A673 (cell line): ENCODE measurements at places on chromosomes 7 and 10.
A peak's percentile ranks its signal among the peaks of the same experiment; 100 is the strongest.

- no peak for DNase-seq
Observed at GRCh38 chr7:94433224-94433623, 38.5 kb downstream of the COL1A2 start.

DNA sequence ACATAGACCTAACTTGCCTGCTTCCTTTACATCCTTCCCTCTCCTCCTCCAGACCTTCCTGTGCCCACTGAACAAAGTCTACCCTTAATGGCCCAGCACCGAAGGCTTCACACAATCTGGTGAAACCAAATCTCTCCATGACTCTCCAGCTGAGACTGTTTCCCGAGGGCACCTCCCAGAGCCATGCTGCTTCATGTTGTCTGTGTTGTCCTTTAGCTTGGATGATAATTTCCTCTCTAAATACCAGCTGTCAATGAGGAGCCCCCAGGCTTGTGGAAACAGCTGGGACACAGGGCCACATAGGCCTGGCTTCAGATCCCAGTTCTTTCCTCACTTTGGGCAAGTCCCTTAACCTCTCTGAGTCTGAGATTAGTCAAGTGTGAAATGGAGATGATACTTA, 54.3 kb downstream of the DLD start:
- no peak for DNase-seq

- DNase-seq = no peak
Observed at GRCh38 chr10:74925708-74926107, 99.3 kb downstream of the KAT6B start.

DNA sequence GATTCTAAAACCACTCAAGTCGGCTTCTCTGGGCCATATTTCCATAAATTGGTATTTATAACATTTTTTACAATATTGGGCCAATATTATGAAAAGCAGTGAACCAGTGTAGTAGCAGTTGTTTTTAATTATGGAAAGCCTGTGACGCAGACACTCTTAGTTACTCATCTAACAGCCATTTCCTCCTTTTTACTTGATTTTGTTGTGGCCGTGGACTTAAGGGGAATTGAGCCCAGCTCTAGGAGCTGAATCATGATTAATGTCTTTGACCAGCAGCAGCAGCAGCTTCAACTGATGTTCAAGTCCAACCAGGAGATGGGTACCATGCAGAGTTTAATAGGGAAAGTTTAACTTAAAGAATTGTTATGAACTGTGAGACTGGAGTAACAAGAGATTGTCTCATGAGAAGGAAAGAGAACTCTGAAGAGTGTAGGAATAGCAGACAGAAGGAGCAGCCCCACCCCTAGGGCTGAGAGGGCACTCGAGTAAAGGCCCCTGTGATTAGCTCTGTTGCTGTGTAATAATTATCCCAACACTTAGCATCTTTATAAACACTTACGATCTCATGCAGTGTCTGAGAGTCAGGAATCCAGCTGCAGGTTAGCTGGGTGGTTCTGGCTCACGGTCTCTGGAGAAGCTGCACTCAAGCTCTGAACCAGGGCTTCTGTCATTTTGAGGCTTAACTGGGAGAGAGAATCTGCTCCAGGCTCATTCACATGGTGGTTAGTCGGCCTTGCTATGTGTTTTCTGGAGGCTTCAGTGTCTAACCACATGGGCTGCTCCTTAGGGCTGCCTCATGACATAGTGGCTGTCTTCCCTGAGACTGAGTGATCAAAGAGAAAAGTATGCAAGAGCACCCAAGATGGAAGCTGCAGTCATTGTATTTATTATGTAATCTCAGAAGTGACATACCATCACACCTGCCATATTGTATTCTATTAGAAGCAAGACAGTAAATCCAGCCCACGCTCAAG, 4.6 kb downstream of the LANCL2 start:
- peak; percentile 36 for DNase-seq

DNA sequence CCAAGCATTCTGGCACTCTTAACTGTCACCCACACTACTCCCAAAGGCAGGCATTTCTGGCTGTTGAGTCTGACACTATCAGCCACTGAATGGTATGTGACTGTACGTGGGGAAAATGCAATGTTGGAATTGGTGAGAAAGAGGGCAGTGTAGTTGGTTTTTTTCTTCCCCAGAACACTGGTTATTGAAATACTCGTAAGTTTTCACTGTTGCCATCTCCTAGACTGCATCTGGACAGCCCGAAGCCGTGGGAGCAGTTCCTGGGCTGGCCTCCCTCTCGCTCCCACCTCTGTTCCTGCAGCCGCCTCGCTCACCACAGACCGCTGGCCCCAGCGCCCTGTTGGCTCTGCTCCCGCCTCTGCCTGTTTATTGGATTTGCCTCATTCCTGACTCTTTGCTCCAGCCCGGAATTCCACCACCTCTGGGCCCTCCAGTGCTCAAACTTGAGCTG, 5.7 kb downstream of the PLCE1 start:
- no peak for DNase-seq

GRCh38 chr10:48589266-48589665, 15.6 kb downstream of the ARHGAP22 start:
- DNase-seq = no peak

- no peak for DNase-seq
Observed at GRCh38 chr7:3730276-3730675, 429.2 kb downstream of the SDK1 start.

DNA sequence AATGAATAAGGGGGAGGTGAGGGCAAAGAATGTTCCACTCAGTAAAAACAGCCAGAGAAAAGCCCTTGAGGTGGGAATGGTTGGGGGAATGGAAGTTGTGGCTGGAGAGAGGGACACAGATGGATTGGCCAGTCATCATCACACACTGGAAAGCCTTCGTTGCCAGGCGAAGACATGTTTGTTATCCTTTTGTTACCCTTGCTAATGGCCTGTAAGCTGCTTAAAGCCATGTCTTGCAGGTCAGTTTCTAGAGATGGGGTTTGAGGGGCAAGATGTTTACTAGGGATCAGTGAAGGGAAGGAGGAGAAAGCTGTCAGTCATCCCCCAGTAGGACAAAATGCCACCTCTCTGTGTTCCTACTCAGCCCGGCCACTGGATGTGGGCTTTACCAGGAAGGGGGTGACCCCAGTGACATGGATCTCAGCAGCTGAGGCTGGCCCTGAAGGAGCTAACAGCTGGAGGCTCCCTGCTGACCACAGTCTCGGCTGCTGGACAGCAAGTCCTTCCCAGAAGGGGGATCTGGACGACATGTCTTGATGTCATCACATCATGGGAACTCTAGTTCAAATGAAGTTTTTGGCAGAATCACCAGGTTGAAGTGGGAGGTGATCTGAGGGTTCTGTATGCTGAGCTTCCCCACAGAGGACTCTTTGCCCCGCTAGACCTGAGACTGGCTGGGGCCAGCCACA, 66.2 kb downstream of the TBXAS1 start:
- no peak for DNase-seq

- DNase-seq = no peak
Observed at GRCh38 chr7:98229441-98229840, 18.2 kb downstream of the BHLHA15 start.
